ENCODE measurements at places on chromosomes 7 and 10.

DNA sequence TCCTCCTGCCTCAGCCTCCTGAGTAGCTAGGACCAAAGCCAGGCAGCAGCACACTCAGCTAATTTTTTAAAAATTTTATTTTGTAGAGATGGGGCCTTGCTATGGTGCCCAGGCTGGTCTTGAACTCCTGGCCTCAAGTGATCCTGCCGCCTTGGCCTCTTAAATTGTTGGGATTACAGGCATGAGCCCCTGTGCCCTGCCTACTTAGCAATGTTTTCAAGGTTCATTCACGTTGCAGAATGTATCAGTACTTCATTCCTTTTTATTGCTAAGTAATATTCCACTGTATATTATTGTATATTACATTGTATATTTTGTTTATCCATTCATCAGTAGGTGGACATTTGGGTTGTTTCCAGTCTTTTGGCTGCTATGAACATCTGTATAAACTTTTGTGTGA, 44.2 kb downstream of the PUS7 start:
- no peak for DNase-seq

DNA sequence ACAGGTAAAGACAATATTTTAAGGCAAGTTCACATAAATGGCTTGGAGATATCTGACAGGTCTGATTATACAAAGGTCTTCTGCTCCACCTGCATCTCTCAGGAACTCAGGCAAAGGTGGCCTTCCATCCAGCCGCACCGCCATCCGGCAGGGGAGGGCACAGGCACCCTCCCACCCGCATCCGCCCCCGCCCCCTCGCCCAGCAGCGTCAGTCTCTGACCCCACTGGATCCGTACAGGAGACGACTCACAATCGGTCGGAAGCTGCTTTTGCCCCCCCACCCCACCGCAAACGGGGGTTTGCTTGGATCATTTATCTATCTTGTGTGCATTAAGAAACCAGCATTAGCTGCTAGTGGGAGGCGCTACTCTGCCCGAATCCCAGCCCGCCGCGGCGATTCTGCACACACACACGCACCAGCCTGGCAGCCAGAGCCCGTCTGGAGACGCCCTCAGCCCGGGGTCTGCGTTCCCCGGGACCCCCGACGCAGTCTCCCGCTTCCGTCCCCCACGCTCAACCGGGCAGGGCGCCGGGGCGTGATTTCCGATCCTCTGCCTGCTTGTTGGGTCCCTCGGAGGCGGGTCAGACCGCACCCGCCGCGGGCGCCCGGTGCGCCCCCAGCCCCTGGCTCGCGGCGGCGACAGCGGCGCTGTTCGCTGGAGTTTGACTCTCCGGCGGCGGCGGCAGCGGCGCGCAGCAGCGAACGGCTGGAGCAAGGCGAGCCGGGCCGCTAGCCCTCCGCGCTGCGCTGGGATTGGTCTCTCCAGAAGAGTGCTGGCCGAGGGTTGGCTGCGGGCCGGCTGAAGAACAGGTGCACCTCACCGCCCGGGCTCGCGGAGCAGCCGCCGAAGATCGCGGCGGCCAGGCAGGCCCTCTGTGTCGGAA, 820 bp upstream of the NRG3 start:
- peak; percentile 70 for DNase-seq

GRCh38 chr10:26430641-26431163, 7.4 kb upstream of the APBB1IP start:
- no peak for DNase-seq

DNA sequence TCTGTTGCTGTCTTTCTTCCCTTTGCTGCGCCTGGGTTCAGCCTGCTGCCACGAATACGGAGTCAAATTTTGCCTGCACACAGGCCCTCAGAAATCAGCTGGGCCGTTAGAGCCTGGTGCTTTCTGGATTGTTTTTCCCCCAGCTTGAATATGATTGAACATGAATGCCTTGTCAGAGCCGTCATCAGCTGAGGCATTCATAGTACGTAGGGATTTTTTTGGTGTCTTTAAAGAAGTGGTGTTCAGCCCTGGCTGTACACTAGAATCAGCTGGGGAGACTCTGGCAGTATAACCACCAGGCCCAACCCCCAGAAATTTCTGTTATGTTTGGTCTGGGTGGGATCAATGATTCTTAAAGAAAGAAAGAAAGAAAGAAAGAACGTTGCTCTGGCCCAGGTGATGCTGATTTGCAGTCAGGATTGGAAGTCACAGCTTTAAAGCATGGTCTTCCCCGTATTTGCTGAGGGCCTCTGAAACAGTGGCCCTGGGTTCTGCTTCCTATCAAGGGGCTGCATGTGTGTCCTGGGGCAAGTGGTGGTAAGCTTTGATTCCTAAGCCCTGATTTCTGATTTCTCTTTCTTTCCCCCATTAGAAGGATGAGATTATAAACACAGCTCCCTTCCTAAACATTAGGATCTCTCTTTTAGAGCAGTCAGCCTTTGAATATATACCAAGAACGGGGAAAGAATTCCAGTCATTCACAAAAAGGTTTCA, 24.7 kb downstream of the NUB1 start:
- DNase-seq, result no peak

GRCh38 chr10:48616436-48616835, 11.6 kb upstream of the ARHGAP22 start:
- no peak for DNase-seq

GRCh38 chr7:113752689-113753088, 166.1 kb downstream of the PPP1R3A start:
- no peak for DNase-seq

DNA sequence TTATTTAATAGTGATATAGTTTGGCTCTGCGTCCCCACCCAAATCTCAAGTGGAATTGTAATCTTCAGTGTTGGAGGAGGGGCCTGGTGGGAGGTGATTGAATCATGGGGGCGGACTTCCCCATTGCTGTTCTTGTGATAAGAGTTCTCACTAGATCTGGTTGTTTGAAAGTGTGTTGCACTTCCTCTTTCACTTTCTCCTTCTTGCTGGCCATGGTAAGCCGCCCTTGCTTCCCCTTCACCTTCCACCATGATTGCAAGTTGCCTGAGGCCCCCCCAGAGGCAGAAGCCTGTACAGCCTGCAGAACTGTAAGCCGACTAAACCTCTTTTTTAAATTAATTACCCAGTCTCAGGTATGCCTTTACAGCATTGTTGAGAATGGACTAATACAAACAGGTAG, 101.4 kb downstream of the MTPAP start:
- no peak for DNase-seq

Data from left hindlimb (tissue), 1 donor.